Foreskin fibroblast (primary cell): ENCODE measurements at places on chromosomes 11 and 22.
A peak's percentile ranks its signal among the peaks of the same experiment; 100 is the strongest.

DNA sequence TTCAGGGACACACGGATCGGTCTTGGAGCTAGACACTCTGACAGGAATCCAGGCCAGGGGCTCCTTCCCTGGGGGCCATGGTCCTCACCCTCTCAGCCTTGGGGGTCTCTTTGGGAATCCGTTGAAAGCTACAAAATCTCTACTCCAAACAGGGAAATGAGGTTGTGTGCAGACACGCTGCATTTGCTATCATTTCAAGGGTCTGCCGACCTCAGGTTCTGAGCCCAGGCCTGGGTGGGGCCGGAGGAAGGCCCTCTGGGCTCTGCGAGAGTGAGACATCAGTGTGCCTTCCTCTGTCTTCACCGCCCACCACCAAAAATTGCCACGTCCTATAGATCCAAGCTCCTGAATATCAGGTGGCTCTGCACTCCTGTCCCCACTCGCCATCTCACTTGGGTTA is 74.4 kb upstream of the FGF3 start:
- no peak for DNase-seq

DNA sequence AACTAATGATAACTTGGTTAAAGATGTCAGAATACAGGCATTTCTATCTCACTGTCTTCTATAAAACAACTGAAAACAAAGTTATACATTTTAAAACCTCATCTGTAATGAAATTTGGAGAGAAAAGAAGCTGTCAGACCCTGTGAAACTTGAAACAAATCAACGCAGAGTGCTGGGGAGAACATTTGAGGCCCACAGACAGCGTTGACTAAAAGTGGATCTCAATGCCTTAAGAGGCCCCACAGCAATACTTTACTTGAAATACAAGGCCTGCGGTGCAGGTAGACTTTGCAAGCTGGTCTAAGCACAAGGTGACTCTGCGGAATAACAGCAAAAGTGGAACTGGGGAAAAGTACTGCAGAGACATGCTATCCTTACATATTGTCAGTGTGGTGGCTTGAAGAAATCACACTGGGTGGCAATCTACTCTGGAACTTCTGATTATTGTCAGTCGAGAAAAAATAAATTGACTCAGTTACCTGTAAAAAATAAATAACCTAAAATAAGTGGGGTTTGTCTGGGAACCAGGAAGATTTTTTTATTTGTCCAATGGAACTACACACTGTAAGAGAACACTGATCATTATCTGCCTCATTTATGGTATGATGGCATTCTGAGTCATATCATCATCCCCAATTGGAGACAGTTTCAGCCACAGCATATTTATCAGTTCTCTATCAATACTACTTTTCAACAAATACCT is 138.9 kb downstream of the LUZP2 start:
- DNase-seq: peak; percentile 1

DNA sequence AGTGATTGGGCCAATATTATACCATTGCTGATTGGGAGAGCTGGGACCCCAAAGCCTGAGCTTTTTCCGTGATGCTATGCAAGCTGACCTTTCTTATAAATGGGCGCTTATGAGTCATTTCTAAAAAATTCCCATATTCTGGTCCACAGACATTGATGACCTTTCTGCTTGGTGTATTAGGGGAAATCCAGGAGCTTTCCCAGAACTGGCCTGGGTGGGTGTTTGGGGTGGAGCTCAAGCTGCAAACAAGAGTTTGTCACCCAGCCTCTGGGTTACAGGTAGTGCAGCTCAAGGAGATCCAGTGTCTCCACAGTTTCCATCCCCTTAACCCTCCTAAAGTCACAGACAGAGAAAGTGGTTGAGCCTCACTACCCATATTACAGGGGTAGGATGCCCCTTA is 67.7 kb downstream of the CCDC81 start:
- DNase-seq: peak; percentile 31

DNA sequence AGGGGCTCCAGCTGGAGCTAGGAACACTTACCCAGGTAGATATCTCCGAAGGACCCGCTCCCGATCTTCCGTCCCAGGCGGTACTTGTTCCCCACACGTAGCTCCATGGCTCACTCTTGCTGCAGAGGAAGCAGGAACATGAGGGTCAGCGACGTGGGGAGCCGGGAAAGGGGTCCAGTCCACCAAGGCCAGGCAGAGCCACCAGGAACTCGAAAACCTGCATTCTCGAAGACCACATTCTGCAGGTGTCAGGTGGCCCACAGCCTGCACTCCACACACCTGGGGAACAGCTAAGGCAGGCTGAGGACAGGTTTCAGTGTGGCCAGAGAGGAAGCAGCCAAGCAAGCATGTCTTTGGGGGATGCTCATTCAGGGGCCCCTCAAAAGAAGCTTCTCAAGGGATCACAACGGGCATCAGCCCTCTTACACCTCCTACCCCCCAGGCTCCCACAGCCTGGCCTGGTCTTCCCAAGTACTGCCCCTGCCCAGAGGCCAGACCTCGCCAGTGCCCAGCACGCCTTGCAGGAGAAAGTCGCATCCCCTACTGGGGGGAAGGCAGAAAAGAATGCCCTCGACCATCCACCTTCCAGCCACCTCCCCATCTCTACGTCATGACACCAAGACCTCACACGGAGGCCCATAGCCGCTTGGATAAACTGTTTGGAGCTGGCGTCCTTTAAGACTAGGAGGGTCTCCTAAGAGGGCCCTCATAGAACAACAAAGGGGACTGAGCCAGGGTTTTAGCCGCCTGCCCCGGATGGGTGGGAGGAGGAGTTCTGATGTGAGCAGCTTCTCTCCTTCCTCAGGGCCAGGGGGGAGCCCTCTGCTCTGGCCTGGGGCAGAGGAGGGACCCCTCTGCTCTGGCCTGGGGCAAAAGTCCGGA is 2.9 kb downstream of the CSNK1E start:
- no peak for DNase-seq

- DNase-seq: no peak
Observed at GRCh38 chr11:13166036-13166435, 111.6 kb upstream of the BMAL1 start.

DNA sequence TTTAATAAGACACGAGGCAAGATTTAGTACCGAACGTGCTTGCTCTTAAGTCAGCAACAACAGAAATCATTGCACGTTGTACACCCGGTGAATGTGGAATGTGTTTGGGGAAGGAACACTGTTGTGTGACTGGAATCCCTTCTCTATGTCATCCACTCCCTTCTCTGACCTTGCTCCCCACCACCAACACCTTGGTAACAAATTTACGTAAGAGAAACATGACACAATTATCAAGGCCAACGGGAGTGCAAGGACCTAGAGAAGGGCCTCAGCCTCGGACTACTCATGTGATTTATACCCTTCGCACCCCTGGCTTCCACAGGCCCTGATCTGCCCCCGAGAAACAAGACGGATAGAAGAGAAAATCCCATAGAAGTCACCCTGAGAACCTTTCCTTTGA is 236.2 kb downstream of the LARGE1 start:
- no peak for DNase-seq
